ENCODE measurements at places on chromosomes 6 and 20.

DNA sequence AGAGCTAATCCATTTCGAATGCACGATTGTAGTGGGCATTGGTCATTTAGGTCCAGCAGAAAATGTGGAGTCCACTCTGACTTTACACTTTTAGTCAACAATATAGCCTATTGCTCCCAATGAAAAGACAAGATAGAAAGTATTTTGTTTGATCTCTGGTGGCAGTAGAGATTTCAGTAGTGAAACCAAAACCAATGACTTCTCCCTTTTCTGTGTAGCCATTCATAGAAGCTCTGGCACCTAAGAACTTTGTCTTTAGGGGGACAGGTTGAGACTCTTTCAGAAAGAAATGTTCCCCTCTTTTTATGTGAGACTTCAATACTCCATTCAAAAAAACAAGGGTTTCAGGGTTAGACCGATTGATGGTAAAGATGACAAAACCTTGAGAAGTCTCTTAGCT is 510.8 kb upstream of the POU3F2 start:
- DNase-seq = no peak

DNA sequence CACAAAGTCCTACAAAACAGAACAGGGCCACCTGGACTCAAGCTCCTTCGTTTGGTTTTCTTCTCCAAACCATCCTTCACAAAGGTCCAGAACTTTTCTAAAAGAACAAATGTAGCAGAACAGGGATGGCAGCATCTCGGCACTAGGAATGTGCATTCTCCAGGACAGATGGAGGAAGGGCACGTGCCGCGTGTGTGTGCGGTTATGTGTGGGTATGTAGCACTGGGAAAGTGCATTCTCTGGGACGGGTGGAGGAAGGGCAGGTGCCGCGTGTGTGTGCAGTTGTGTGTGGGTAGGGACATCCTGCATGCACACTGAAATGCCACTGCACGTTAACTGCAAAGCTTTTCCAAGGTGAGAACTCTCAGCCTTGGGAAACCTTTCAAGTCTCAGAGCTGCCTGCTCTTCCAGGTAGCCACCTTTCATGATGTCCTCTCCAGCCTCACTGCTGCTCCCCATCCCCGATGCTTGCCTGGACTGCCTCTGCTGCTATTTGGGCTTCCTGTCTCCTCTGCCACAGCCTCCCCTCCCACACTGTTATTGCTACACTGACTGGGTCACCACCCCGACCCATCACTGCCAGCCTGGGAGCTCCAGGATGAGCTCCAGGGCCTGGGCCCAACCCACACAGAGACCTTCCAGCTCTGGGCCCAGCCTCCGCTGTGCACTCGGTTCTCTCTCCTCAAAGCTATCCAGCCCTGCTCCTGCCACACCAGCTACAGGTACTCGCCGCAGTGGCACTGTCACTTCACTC is 47.6 kb downstream of the EZR start:
- no peak for DNase-seq

- DNase-seq = no peak
These were observed 10.1 kb upstream of the PRL start for GRCh38 chr6:22306741-22307466.

DNA sequence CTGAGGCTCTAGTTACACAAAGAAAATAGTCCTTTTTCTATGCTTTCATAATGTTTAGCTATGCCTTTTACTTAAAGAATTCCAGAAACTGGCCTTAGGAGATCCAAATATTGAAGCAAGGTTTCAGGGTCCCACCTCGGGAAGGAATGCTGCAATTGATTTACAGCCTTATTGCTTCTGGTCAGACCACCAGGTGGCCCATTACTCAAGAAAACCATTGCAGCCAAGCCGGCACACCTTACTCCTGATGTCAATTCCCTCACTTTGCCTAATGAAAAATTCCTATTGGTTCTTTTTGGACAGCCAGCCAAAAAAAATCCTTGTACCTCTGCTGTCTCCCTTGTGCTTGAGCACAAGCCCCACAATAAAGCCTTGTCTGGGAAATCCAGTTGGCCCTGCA is 173.9 kb downstream of the LMBRD1 start:
- DNase-seq = no peak

DNA sequence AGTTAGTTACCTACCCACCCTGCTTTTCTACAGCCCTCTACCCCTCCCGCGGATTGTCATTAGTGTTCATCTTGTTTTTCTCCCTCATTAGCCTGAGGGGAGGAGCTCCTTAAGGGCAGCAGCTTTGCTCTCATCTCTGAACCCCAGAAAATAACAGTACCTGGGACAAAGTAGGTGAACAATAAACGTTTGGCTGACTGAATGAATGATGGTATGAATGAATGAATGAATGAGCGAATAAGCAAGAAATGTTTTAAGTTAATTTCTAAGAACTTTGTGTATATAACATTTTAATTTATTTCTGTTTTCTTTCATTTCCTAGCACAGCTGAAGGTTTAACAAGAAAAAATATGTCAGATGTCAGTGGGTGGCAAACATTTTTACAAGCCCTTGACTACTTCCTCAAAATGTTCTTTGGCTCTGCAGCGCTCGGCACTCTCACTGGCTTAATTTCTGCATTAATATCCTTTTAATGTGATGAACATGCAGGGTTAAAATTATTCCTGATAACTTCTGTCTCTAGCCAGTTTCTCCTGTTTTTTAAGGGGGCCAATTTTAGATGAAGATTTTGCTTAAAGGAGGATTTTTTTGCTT is 50.1 kb downstream of the SLC9A8 start:
- no peak for DNase-seq

GRCh38 chr6:8934318-8934717 is 499.0 kb upstream of the SLC35B3 start:
- DNase-seq = no peak

DNA sequence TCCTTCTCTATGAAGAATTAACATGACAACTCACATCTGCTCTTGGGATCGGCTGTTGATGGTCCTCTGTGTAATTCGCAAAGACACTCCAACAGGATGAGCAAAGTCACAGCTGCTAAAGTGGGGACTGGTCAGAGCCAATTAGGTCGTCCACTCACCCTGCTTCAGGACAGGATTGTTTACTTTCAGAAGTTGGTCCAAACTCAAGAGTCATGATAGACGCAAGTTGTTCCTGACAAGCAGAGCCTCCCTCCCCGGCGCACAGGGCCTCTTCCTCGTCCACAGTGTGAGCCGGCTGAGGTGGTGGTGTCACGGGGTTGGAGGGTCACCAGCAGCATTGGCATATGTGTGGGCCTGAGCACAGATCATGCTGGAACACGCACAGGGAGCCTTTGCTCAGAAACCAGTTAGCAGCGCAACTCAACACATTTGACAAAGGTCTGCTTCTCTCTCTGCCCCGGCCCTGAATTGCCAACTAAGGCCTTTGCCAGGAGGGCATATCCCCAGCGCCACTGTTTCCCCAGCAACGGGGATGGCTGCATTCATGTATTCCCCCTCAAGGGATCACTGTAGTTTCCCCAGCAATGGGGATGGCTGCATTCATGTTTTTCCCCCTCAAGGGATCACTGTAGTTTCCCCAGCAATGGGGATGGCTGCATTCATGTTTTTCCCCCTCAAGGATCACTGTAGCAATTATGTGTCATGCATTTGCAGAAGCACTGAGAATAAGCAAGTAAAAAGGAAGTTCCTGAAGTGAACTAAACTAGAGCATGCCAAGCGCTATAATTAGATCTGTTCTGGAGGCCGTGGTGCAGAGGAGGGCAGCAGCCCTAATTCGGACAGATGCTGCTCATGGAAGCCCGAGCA is 111.7 kb downstream of the THBS2 start:
- no peak for DNase-seq

DNA sequence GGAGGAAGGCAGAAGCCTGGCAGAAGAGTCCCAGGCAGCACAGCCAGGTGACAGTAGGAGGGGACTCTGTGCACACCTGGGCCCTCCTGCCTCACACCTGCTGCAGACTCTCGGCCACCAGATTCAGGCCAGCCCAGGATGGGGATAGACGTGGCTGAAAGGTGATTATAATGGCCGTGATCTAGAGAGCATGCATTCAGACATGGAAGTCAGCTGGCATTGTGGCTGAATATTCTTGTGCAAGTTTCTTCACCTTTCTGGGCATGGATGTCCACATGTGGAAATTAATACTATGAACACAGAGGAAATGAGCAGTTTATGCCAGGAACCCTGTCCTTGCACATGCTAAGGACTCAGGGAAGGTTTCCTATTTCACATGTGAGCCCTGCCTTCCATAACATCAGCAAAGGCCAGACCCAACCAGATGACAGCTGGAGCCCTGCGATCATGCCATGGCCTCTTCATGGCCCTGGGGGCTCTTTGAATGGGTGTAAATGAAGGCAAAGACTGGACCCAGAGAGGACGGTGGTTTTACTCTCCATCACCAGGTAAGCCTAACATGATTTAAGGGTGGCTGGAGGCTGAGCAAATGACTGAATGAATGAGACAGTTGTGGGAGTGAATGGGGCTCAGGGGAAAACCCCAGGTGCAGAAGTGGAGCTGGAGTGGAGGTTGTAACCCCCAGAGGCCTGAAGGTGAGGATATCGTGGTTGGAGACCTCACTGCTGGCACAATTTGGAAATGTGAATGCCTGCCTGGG is 2.7 kb upstream of the RAET1L start:
- no peak for DNase-seq

DNA sequence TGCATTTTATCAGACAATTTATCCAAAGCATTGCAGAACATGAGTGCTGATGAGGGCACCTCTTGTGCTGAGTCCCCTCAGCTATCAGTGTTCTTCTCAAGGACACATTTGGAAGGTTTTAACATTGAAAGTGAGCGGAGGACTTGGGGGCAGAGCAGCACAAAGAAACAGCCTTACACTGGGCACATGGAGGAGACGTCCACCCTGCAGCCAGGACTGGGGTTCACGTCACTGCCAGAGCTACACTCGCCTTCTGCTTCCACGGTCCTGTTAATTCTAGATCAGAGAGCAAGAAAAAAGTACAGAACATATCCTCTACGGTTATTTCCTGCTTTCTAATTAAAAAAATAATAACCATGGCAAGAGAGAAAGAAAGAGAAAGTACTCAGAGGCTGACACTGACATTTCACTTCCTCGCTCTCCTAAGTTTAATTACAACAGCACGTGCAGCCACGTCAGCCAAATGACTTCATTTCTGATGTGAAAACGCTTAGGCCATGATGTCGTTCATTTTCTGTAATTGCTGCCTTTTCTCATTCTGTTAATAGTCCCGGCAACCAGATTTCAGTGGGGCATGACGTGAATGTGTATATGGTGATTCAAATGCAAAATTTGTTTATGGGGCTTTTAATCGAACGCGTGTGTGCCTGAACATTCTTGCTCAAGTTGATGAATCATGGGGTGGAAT is 5.1 kb downstream of the PRND start:
- DNase-seq = peak; percentile 24

DNA sequence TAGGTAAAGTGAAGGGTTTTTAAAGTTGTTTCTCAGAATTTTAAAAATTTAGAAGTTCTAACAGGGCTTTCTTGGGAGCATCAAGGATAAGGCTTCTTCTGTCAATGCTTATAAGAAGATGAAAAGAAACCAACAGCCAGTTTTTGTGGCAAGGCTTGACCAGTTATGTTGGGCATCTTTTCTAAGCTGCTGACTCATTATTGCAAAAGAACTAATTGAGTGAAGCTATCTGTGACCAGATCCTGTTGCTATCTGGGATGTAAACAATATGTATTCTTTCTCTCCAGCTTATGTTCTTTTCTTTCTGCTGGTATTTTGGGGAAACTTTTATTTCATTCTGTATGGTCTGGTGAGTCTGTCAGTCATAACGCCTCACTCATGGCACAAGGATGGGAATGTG is 643.8 kb downstream of the HDGFL1 start:
- no peak for DNase-seq

DNA sequence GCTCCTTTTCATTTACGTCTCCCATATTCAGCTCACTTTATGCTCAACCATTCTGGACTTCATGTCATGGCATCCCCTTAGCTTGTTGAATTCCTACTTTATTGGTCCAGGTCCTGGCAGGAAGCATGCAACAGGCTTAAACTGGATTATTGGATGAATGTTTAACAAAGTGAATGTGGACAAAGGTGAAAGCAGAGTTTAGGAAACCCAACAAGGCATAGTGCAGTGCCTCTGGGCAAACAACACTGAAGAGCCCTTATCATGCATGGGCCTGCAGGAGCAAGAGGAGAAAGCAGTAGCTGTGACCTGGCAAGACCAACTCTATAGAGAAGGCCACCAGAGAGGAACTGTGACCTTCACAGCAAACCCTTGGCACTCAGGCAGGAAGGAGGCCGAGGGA is 5.3 kb upstream of the ANKRD66 start:
- DNase-seq = no peak

- DNase-seq = no peak
These were observed 6.7 kb upstream of the TEAD3 start for GRCh38 chr6:35503534-35503933.

Measured in GM19239 (cell line).